Activated CD4-positive, alpha-beta T cell treated with anti-CD3 and anti-CD28 coated beads, Interleukin-2, amount 50 U/mL, for 1 hour (primary cell): ENCODE measurements at places on chromosomes 12 and 14.

DNA sequence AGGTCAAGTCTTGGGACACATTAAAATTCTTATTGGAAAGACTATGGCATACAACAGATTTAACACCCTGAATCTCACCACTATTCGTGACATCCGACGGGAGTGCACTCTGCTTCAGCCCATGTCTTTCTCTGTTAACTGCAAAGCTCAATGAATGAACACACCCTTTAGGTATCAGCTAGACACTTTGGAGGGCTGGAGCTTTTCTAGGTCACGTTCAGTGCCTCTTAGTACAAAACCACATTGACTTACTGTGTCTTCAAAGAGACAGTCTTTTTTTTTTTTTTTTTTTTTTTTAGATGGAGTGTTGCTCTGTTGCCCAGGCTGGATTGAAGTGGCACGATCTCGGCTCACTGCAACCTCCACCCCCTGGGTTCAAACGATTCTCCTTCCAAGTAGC, 80.6 kb downstream of the GLT1D1 start:
- DNase-seq = no peak

- no peak for DNase-seq
Observed at GRCh38 chr14:88346048-88346639, 23.1 kb upstream of the KCNK10 start.

- peak; percentile 18 for DNase-seq
Observed at GRCh38 chr14:39368261-39368959, 63.8 kb downstream of the FBXO33 start.

GRCh38 chr12:80892597-80893445, 44.9 kb downstream of the LIN7A start:
- DNase-seq = no peak

GRCh38 chr12:102874819-102875218, 42.2 kb downstream of the PAH start:
- DNase-seq = no peak

DNA sequence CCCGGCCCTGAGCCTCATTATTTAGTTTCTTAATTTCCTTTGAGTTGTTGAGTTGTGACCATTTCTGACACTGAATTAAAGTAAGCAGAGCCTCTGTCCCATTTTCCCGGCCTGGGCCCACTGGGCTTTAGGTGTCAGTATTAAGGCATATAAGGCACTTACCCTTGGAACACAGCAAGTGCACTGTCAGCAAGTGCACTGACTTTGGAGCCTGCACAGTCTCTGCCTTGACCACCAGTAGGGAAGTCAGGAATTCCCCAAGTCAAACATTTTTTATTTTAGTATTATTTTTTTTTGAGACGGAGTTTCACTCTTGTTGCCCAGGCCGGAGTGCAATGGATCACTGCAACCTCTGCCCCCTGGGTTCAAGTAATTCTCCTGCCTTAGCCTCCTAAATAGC, 56.6 kb downstream of the MAX start:
- DNase-seq = no peak

DNA sequence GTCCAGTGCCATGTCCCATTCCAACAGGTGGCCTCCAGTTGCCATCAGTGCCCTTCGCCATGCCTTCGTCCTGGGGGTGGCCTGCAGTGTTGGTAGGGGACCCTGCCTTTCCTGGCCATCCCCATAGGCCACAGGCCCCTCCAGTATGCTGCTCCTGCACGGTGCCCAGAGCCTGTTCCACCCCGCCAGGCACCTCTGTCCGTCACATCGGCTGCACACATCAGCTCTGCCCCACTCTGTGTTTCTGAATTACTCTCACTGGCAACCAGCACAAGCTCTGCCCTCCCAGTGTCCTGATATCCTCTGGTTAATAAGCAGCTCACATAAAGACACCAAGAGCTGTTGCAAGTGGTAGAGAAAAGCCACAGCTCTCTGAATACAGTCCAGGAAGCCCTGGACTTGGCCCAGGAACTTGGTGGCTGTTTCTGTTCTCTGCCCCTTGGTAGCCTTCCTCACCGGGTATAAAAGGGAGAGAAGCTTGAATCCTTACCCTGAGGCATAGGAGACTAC, 31.3 kb upstream of the ATP2A2 start:
- no peak for DNase-seq

DNA sequence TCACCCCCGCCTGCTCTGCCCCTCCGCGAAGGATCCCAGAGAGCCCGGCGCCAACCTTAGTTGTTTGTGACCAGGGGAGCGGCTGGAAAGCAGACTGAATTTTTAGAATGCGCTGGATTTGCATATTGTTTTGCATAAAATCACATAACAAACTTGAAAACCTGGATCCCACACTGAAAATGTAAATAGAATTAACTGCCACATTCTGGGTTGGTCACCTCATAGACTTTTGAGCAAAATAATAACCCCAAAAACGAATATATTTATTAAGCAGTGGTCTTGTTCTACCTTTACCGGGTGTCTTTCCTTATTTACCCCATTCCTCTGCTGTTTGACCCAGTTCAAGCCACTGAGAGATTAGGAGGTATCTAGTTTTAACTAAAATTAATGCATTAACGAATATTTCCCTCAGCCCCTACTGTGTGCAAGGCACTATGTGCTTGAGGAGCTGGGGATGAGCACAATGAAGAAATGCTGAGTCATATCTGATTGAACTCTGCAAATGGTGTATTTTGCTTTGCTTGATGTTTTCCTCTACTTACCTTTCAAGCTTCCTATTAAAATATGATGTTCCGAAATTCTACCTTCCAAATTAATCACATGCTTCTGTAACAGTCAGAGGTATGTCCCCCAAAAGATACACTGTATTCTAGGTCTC, 438 bp upstream of the EGLN3 start:
- DNase-seq = no peak

DNA sequence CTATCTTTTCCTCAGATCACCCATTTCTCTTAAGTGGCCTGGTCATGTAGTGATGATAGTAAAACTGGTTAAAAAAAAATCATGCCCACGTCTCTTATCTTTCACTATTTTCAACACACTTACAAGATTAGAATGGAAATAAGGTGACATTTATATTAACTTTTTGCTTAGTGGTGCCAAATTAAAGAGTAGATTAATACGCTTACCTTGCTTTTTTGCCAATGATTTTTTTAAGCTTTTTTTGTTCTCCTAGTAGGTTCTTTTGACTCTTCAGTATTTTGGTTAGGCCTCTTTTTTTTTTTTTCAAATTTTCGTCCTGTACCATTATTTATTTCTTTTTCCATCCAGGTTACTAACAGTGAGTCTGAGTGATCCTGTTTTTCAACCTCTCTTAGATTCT, 147.9 kb downstream of the PTCSC3 start:
- DNase-seq = no peak

DNA sequence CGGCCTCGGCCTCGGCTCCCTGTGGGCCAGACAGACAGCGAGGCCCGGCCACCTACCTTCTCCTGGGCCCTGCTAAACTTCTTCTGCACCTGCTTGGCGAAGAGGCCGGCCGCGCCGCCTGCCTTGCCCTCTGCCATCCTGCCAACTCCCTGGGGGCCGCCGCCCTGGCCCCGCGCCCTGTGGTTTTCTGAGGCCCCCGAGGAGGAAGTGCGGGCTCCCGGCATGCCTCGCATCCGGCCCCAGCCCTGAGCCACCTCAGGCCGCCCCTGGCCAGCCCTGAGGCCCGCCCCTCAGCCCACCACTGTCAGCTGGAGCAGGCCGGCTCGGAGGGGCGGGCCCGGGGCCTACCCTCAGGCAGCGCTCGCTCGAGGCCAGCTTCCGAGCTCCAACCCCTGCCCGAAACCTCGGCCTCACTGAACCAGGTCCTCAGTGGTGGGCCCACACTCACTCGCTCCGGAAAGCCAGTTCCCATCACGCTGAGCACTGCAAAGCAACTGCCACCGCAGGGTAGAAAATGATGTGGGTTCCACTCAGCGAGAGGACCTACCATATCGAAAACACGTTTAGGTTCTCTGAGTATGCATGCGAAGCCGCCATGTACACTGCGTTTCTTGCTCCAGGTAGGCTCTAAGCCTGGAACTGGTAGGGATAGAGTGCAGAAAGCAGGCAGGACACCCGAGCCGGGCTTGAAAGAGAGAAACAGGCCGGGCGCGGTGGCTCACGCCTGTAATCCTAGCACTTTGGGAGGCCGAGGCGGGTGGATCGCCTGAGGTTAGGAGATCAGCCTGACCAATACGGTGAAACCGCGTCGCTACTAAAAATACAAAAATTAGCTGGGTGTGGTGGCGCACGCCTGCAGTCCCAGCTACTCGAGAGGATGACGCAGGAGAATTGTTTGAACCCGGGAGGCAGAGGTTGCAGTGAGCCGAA, at the start of gene BIN2:
BIN2 (minus strand) TSS at position 209 of the 930 bp plus-strand sequence; CDS start at position 137, 72 bp downstream.
- peak; percentile 53 for DNase-seq

- no peak for DNase-seq
Observed at GRCh38 chr12:130104571-130105106, 57.6 kb upstream of the FZD10 start.

- DNase-seq = no peak
Observed at GRCh38 chr14:104820669-104821228, 19.8 kb downstream of the ZBTB42 start.

DNA sequence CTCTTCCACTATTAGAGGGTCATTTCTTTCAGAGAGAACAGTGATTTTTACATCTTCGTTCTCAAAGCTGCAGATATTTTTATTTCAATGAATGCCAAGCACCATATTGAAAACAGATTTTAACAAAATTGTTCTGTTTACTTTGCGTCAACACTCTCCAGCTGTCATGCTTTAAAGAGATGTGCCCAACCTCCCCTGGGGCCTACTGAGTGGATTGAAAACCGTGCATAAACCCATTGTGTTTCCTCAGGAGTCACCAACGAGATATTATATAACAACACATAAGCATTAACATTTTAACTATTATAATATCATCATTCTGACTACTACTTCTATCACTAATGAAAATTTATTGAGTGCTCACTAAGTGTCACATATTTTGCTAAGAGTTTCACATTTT, 81.6 kb downstream of the MYF5 start:
- DNase-seq = no peak

DNA sequence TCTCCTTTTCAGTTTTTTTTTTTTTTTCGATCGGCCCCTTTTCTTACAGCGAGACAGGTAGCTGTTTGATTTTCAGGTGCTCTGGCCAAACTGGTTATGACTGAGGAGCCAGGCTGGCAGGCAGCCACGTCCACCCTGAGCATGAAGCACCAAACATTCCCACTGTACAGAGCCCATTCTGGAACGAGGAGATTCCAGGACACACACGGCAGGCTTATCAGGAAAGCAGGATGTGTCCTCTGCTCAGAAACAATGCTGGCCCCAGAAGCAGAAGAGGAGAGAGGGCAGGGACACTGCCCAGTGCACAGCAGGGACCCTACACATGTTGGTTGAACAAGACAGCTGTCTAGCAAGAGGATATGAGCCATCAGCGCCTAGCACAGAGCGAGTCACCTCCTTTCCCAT, 3.7 kb upstream of the KRT2 start:
- DNase-seq = no peak

GRCh38 chr12:124032265-124032886, 59.4 kb downstream of the ZNF664 start:
- DNase-seq = no peak

GRCh38 chr14:37709419-37710195, 114.2 kb downstream of the TTC6 start:
- DNase-seq = no peak
